NCI-H2171 (cell line): ENCODE measurements at places on chromosomes 5 and 9.
A peak's percentile ranks its signal among the peaks of the same experiment; 100 is the strongest.

- no peak for DNase-seq
Measured at GRCh38 chr5:5755888-5756287, 333.4 kb downstream of the ICE1 start.

DNA sequence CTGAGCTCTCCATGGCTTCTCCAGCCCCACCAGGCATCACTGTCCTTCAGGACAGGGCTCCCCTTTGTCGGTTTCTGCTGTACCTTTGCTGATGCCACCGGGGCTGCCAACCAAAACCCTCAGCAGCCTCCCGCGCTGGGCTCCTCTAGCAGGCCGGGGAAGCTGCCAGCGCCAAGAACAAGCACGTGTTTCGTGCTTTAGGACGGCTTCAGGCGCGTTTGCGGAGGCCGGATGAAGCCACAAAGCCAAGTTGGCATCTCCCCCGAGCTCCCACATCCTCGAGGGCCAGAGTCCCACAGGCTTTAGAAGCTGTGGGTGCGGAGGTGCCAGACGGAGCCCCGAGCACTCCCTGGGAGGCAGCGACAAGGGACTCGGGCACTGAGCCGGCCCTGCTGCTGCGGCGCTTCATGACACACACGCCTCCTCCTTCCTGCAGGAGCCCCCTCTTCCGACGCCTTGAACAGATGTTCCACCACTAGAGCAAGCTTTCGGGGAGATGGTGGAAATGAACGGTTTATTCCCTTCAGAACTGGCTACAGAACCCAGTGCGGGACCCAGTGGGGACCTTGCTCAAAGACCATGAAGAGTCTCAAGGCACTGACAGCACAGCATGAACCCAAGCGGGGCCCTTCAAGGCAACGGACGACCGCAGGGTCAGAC lies 36.7 kb downstream of the SARDH start:
- DNase-seq = peak; percentile 66

DNA sequence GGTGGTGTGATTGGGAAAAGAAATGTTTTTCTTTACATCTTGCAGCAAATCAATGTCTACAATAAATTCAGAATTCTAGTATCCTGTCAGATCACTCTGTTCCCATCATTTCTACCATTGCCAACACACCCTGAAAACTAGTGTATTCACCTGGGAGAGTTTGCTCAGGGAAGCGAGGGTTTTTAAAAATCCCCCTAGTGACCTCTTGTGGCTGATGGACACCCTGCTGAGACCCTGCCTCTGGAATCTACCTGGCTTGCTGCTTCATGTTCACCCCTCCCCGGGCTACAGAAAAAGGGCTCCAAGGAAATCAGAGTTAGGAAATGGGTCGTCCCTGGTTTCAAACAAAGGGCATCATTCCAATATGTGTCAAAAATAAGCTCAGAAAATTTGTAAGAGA lies 21.4 kb upstream of the ALDOB start:
- DNase-seq = no peak

GRCh38 chr5:173592050-173592669 lies 24.3 kb downstream of the BOD1 start:
- DNase-seq = no peak

DNA sequence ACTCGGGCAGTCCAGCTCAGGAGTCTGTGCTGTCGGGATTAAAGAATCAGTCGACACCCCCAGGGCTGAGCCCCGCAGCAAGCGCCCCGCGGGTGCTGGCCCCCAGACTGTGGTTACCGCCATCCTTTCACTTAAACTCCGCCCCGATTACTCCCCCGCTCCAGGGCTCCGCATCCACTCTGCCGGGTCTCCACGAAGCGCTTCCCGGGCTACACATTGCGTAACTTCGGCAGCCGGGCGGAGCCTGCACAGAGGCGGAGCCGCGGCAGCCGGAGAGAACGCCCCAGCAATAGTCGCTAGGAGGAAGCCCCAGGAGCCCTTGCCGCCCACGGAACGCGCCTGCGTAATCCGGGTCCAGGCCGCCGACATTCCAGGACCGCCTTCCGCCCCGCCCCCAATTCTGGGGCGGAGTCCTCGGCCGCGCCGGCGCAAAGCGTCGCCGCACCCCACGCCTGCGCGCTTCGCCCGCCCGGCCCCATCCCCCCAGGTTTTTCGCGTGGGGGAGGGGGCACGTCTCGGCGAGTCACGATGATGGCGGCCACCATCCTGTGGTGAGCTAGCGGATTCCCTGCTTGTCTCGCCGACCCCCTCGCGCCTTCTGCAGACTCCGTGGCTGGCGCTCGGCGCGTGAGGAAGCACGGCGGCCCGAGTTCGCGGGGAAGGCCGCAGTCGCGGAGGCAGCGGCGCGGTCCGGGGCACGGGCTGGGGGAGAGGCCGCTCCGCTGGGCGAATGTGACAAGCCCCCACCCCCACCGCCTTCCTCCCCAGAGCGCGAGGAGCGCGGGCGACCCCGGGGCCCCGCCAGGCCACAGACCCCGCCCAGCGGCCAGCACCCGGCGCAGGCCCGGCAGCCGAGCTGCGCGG lies at the start of gene RAD23B:
RAD23B (plus strand) TSS at position 521 of the 864 bp plus-strand sequence. CDS start 351 bp downstream, outside the sequence.
- DNase-seq = peak; percentile 97

- no peak for DNase-seq
Measured at GRCh38 chr9:97548379-97548778, 46.9 kb downstream of the TMOD1 start.

DNA sequence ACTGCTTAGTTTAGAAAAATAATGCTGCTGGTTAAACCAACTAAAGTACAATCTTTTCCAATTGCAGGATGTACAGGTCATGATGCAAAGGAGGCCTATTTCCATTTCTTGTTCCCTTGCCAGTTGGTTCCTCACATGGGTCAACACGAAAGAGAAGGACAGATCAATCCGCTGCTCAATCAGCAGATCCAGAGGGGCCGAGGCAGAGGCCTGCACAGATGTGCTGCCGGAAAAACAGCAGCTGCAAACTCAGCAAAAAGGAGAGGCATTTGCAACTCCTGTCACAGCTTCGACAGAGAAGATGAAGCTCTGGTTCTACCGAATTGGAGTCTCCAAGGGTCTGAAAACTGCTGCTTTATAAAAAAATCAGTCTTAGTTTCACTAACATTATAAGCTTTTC lies 69.8 kb downstream of the NIPSNAP3B start:
- no peak for DNase-seq

GRCh38 chr5:53856506-53856905 lies 296.1 kb downstream of the NDUFS4 start:
- DNase-seq = no peak

GRCh38 chr5:96440185-96440538 lies 7.1 kb upstream of the PCSK1 start:
- DNase-seq = no peak

- DNase-seq = peak; percentile 5
Measured at GRCh38 chr5:156824800-156825199, 25.3 kb upstream of the PPP1R2B start.

GRCh38 chr9:115183436-115183835 lies 65.5 kb upstream of the TNC start:
- DNase-seq = no peak

- no peak for DNase-seq
Measured at GRCh38 chr5:54063817-54064216, 246.6 kb downstream of the ARL15 start.

- no peak for DNase-seq
Measured at GRCh38 chr5:134051305-134051704, 46.5 kb upstream of the VDAC1 start.

DNA sequence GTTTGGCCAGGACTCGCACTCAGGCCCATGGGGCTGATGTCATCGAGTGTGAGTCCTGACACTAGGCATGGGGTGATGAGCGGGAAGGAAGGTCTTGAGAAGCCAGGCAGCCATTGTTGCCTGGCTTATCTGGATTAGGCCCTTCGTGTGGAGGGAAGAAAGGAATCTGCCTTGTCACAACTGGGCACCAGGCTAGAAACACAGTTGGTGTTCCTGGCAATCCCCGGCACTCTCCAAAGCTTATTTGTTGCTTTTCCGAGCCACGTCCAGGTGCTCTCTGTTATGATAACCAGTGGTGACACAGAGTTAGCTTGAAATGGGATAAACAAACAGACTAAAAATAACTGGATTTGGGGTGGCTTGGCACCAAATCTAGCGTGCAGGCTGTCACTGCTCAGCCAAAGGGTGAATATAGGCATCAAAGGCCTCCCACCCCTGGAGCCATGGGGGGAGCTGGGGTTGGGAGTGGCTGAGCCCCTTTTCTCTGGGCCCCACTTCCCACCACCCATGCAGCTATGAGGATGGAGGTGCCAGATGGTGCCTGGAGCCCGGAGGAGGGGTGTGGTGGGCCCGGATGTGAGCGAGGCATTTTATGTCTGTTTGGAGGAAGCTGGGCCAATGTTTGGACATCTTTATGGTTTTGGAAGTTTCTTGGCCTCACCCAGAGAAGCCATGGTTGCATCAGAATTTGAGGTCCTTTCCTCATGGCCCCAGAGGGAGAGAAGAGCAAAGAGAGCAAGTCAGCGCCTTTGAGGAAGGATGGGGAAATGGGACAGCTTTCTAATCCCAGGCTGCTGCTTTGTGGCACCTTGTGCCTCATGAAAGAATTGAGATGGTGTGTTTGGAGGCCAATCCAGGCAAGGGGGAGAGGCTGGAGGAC lies 98.0 kb upstream of the PITX1 start:
- no peak for DNase-seq

- no peak for DNase-seq
Measured at GRCh38 chr5:66724349-66725139, 128.4 kb downstream of the MAST4 start.

GRCh38 chr5:107247427-107247826 lies 423.3 kb downstream of the EFNA5 start:
- DNase-seq = no peak

DNA sequence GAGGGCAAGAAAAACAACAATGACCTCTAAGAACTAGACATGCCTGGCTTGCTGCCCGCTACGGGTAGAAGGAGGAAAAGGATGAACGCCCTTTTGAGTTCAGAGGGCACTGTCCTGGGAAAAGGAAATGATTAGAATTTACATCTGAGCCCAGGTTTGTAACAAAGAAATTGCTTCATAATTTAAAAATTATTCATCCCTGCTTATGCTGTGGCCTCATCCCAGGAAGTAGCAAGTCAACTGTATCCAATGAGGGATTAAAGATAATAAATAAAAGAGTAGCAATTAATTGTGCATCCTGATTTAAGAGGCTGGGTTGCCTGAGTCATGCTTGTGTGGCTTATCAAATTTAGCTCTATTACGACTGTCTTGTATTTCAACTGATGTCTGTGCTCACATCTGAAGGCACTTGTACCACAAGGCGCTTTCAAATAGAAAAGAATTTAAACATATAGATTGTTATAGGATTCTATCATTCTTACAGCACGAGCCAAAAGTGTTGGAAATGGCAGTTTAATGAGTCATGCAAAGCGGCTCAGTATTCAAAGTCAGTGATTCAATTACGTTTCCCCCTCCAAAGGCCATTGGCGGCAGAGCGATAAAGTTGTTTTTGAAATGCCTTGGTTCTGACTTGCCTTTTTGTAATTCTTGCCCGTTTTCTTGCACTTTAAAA lies 40.0 kb upstream of the DMRT1 start:
- DNase-seq = no peak

GRCh38 chr9:127980706-127981558 lies at the start of gene EEIG1:
Gene EEIG1 (minus strand): TSS chr9:127980989. CDS start chr9:127980137, 852 bp downstream.
- DNase-seq = peak; percentile 99

GRCh38 chr5:88094403-88094802 lies 174.2 kb downstream of the TMEM161B start:
- DNase-seq = no peak

DNA sequence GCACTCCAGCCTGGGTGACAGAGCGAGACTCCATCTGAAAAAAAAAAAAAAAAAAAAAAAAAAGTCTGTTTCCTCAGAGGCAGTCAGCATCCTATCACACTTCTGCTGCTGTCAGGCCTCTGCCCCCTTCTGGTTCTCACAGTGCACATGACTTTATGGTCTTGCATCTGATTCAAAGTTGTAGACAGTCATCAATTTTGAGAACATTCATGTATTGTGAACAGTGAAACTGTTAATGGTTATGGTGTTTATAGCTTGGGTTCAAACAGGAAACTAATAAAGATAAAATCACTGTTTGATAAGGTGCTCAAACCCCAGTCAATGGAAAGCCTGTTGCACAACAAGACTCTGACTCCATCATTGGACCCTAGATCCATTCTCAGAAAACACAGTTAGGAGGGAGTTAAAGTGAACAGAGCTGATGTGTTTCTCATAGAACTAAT lies 61.4 kb downstream of the FOXD1 start:
- no peak for DNase-seq

- DNase-seq = no peak
Measured at GRCh38 chr9:104817437-104817836, 53.5 kb downstream of the NIPSNAP3B start.

- no peak for DNase-seq
Measured at GRCh38 chr9:136839229-136840139, 2.8 kb upstream of the AJM1 start.

- DNase-seq = no peak
Measured at GRCh38 chr9:93649610-93650261, 73.4 kb downstream of the PHF2 start.

DNA sequence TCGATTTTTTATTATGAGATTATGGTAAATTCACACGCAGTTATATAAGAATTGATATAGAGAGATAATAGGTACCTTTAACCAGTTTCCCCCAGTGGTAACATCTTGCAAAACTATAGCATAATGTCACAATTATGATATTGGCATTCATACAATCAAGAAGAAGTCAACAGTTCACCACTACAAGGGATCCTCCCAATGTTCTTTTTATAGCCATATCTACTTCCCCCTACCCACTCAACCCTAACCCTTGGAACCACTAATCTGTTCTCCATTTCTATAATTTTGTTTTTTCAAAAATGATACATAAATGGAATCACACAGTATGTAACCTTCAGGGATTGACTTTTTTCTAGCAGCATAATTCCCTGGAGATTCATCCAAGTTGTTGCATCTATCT lies 9.8 kb downstream of the ACTL7B start:
- no peak for DNase-seq

DNA sequence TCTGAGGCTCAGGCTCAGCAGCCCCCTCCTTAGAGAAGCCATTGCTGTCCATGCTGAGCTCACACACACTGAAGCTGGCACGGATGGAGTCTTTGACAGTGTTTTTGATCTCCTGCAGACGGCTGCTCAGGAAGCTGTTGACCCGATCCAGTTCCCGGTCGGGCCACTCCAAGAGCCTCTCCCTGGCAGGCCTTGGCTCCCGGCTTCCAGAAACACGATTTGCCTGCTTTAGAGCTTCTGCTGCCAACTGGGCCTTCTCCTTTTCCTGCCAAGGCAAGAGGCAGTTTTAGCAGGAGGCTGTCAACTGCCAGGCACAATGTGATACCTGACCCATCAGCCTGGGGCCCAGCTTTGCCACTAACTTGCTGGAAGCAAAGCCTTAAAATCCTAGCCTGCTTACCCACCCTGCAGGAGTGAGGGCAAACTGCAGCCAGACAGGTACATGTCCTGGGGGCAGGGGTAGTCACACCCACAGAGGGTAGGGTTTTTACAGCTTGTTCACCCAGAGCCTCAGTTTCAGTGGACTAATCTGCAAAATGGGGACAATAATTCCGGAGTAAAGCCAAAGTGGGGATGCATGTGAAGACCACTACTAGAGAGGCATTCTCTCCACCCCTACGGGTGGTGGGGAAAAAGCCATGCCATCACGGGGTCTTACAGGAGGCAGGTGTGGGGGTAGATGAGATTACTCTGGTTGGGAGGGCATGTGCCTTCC lies 8.3 kb upstream of the DDX41 start:
- no peak for DNase-seq
